ENCODE measurements at places on chromosomes 6 and 20. TPM values are rescaled to one million over a fixed set of nuclear protein-coding genes. Genes with fewer than 3 reads are reported as not detected.

- peaks cover 21% of the 10 kb centered on the region for H3K27me3 ChIP-seq
- DNase-seq = no peak
- H3K4me3 ChIP-seq = no peak overlapping the region
- no peak overlapping the region for H3K27ac ChIP-seq
Observed at GRCh38 chr6:113871975-113872374, 14.8 kb downstream of the MARCKS start.

GRCh38 chr20:62439218-62439617 lies 11.9 kb upstream of the RBBP8NL start:
- no peak overlapping the region for H3K4me3 ChIP-seq
- DNase-seq = no peak
- H3K27ac ChIP-seq = no peak overlapping the region
- H3K36me3 ChIP-seq = no peaks in the 10 kb centered on the region
- peaks cover 10% of the 10 kb centered on the region for H3K27me3 ChIP-seq

DNA sequence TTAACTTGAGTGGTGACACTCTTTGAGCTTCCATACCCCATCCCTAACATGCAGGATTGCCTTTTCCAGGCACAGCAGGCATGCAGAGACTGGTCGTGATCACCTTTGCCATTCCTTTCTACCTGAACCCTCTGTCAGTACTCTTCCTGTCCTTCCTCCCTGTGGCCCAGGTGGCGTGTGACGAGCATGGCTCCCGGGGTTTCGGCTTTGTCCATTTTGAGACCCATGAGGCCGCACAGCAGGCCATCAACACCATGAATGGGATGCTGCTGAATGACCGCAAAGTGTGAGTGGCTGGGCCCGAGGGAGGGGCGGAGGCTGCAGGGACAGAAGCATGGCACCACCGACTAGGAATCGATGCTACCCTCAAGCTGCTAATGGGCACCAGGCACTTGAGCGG lies 6.7 kb downstream of the PABPC1L start:
- no peak overlapping the region for H3K4me3 ChIP-seq
- H3K27ac ChIP-seq = no peak overlapping the region
- peaks cover 17% of the 10 kb centered on the region for H3K4me1 ChIP-seq
- no peaks in the 10 kb centered on the region for H3K27me3 ChIP-seq

DNA sequence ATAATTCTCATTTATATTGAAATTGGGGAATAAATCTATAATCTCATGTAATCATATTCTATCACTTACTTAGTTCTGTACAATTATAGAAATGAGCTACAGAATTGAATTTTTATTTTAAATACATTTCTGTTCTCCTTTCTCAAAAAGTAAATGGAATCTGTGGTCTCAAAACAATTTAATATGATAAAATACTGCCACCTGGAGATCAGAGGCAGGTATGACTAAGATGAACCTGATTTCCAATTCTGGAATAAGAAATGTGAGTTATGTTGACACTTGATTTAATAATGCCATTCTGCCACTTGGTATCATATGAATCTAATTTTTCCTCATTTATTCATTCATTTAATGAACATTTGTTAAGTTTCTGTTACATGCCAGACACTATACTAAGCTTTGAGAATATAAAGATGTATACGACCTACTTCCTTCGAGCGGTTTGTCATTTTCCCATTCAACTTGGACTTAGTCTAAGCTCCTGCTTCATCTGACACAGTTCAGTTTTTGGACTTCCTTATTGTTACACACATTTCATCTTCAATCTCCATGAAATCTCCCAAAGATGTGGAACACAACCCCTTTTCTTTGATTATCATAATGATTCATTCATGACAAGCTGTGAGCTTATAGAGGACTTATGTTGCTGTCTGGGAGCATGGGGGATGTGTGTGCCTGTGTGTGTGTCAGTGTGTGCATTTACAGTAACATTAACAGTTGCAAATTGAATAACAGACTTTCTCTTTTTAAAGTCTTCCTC lies 7.5 kb upstream of the CCDC28A start:
- peaks cover 14% of the 10 kb centered on the region for H3K4me1 ChIP-seq
- no peak for DNase-seq
- H3K27ac ChIP-seq = no peak overlapping the region
- no peaks in the 10 kb centered on the region for H3K36me3 ChIP-seq
- no peaks in the 10 kb centered on the region for H3K27me3 ChIP-seq

DNA sequence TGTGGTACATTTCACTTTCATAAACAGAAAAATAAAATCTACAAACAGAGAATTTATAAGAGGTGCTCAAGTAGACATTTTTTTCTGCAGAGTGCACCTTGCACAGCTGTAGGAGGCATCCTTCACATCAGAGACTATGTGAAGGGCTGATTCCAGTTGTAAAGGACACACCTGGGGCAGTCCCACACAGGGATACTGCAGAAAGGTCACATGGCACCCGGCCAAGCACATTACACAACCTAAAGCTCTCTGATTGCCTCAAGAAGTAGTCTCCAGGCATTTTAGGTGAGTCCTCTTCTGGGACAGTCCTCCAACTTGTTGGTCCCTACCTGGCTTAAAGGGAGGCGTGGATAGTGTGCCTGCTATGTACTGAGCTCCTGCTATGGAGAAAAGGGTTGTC lies 502.9 kb upstream of the NOX3 start:
- H3K27me3 ChIP-seq = no peaks in the 10 kb centered on the region
- no peak overlapping the region for H3K27ac ChIP-seq

The PLN gene
- not detected for total RNA-seq

The FAM209B gene
- not detected for total RNA-seq

Measured in activated CD4-positive, alpha-beta T cell treated with anti-CD3 and anti-CD28 coated beads for 36 hours (primary cell).